NCI-H1092 (cell line): ENCODE measurements at places on chromosomes 2 and 18.
A peak's percentile ranks its signal among the peaks of the same experiment; 100 is the strongest.

- no peak for DNase-seq
These were observed 14.0 kb downstream of the PXDN start for GRCh38 chr2:1730015-1730927.

DNA sequence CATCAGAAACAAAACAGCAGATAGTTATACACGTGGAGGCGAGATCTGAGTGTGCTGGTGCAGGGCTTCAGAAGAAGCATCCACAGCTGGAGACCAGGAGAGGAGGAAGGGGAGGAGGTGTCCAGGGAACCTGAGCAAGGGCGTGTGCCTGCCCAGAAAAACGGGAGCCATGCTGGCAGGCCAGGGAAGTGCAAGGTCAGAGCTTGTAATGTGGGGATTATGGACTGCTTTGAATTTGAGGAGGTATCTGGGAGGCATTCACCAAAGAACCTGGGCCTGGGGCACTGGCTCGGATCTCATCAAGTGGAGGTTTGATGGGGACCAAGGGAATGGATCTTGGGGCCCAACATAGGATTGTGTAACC lies 12.6 kb downstream of the PSD4 start:
- no peak for DNase-seq

- no peak for DNase-seq
These were observed 131.7 kb upstream of the CDH20 start for GRCh38 chr18:61201511-61201910.

- no peak for DNase-seq
These were observed 79.2 kb upstream of the PAPOLG start for GRCh38 chr2:60676706-60677330.

DNA sequence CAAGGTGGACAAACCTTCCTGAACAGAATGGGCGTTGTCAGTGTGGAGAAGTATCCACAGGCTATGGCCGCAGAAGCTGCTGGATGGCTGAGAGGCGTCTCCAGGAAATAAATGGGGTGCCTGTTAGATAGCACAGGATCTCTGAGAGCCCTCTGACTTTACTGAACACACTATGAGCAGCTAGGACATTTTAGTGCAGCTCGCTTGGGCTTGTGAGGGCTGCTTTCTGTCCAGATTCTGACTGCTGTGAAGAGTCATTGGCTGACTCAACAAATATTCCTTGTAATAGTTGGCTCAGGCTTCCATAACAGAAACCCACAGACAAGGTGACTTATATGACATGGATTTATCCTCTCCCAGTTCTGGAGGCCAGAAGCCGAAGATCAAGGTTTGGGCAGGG lies 100.2 kb upstream of the SNTG2 start:
- no peak for DNase-seq

GRCh38 chr2:24334245-24334633 lies 26.1 kb downstream of the ITSN2 start:
- DNase-seq, result no peak

DNA sequence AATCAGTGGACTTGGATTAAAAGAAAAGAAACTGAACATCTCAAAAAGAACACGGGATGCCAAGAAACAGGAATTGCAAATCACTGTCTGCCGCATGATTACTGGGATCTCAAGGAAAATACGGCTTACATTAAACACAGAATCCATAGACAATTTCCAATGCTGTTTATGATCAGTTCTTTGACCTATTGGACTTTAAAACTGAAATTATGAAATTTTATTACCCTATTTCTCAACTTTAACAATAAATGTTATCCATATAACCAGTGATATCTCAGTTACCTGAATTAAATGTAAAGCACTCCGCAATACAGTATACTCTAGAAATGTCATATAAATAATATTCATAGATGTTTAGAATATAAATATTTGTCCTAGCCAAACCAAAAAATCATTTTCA lies 1556.9 kb upstream of the NXPH2 start:
- no peak for DNase-seq

- no peak for DNase-seq
These were observed 7.0 kb downstream of the SLC35F6 start for GRCh38 chr2:26770986-26771586.

- DNase-seq, result no peak
These were observed 2.8 kb upstream of the RMP24 start for GRCh38 chr18:35969676-35970075.

- DNase-seq, result no peak
These were observed 722.3 kb downstream of the RNF144A start for GRCh38 chr2:7639476-7639875.

- no peak for DNase-seq
These were observed 187.4 kb downstream of the ALK start for GRCh38 chr2:29733965-29734364.

DNA sequence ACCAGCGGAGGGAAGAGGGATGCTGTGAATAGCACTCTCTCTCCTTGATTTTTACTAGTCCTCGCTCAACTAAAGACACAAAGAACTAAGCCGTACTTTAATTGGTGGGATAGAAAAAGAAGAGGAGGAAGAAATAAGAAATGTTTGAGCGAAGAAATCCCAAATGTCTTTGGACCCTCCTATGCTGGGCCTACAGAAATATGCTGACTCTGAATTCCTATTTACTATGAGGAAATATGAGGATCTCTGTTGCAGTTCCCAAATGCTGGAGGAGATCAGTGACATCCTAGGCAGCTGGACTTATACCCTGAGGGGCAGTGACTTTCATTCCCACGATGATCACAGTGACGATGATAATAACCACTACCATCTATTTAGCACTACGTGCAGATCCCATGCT lies 16.6 kb upstream of the PIEZO2 start:
- no peak for DNase-seq

DNA sequence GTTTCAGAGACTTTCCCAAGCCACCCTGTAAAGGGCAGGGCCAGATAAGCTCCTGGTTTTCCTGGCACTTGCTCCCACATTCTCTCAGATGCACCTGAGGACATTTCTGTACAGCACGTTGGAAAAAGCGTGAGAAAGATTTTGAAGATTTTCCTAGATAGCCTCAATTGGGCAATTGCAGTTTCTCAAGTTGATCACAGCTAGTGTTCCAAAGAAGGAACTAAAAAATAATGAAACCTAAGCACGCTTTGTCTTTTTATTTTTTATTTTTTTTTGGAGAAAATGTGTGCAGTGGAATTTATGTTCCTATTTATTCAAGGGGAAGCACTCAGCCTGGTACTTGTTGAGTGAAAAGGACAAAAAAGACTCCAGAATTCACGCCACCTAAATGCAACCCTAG lies 429.1 kb downstream of the RNF144A start:
- no peak for DNase-seq

DNA sequence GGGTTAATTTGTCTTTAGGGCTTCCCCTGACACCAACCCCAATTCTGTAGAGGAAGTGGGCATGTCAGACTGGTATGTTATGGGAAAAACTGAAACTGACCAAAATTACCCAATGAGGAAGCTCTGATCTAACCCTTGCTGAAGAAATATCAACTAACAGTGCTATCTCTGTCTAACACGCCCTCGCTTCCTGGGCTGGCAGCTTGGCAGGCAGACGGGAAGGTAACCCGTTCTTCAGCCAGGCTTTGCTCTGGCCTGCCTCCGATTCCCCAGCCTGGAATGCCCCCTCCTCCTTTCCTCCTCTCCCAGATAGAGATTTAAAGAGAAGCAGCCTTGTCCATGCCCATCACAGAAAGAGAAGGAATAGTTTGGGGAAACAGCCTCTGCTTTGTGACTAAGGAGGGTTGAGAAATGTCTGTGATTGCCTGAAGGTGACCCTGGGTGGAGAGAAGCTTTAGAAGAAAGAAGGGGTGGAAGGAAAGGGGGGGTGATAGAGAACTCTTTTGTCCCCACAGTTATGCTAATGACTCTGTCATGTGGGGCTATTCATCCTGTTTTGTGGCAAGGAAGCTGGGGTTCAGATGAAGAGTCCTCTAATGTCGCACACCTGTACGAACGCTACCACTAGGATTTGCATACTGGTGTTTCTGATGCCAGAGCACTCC lies 15.4 kb downstream of the HK2 start:
- DNase-seq, result no peak

GRCh38 chr18:24754583-24755253 lies 294.3 kb downstream of the HRH4 start:
- DNase-seq, result no peak

- peak; percentile 39 for DNase-seq
These were observed 118.7 kb downstream of the NUP35 start for GRCh38 chr2:183242937-183243336.

- no peak for DNase-seq
These were observed 54.5 kb upstream of the DAPL1 start for GRCh38 chr2:158740621-158741020.

DNA sequence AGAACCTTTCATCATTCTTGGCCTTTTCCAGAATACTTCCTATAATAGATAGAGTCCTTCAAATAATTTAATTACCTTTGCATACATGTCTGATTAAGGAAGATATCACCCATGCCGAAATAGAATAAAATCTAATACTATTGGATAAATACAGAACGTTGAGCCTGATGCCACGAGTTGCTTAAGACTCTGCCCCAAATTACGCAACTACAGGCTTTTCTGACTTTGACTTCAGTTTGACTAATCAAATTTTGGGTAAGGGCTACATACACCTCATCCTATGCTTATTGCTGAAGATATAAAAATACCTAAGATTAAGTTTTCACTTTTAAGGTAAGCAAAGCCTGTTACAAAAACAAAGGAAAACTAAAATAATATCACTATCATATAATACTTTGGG lies 1065.1 kb upstream of the NRXN1 start:
- DNase-seq, result no peak

DNA sequence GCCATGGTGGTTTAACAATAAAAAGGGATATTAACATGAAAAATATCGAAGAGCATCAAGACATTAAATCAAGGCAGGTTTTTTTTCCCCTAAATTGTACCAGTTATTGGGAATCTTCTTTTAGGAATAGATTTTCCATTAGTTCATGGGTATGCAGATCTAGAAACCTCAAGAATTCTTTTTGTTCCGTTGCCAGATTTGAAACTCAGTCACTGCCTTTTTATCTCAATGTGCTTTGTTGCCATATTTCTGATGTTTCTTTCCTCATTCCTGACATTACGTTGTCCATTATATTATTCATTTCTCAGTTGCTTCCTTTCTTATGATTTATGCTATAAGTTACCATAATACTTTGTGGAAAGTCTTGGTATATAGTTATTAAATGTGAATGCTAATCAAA lies 162.2 kb downstream of the CD226 start:
- DNase-seq, result no peak

- DNase-seq, result no peak
These were observed 28.6 kb downstream of the RBMS1 start for GRCh38 chr2:160465002-160465401.

GRCh38 chr2:195447323-195447975 lies 209.6 kb upstream of the SLC39A10 start:
- no peak for DNase-seq

- DNase-seq, result no peak
These were observed 180.6 kb downstream of the MREG start for GRCh38 chr2:215832791-215833190.

DNA sequence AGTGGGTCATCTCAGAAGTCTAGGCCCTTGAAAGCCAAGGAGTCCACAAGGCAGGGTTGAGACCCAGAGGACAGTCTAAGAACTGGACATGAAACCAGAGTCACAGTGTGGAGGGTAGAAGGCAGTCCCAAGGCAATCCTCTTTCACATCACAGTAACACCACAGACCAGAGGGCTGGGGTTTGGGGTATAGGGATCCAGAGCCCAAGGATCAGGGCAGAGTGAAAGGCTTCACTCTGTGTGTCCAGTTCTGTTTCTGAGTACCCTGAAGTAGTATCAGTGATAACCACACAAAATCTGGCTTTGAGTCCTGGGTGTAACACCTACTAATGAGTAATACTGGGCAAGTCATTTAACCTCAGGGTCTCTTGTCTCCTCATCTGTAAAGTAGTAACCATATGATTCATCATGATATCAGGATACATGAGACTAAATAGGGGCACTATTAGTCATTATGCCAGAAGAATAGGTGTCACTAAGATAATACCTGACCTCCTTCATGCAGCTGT lies 91.0 kb downstream of the ICA1L start:
- no peak for DNase-seq

DNA sequence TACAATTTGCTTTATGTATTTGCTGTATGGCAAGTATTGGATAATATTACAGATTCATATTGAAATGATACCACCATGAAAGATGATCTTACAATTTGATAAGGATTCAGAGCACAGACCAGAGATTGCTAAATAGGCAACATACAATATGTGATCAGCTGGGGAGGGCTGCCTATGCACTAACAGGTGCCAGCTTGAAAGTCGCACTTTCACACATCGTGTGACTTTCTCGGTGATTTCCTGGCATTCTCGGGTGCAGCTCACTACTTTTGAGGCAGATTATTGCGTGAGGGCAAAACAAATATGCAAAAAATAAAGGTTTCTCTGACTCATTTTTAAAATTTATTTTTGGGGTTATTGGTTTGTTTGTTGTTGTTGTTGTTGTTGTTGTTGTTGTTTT lies 36.0 kb downstream of the RBMS1 start:
- no peak for DNase-seq

DNA sequence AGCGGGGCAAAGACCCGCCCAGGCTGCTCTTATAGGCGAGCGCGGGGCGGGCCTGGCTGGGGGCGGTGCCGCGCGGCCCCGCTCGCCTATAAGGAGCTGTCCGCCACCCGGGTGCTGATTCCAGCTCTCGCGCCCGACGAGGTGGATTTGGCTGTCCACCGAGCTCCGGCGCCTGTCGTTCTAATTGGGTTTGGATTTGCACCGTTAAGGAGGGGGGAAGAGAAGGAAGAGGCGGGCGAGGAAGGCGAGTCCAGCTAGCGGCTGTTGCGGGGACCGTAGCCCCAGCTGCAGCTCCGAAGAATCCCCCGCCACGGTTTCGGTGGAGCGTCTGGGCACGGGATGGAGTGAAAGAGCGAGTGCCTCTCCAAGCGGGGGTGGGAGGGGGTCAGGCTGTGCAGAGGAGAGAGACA lies at the start of gene CNTNAP5:
Gene CNTNAP5, plus strand, starts transcription at position 117 of the 410 bp plus-strand sequence. CDS start 364 bp downstream, outside the sequence.
- DNase-seq, result peak; percentile 60

- DNase-seq, result no peak
These were observed 169.4 kb upstream of the CAVIN2 start for GRCh38 chr2:192016265-192016664.

DNA sequence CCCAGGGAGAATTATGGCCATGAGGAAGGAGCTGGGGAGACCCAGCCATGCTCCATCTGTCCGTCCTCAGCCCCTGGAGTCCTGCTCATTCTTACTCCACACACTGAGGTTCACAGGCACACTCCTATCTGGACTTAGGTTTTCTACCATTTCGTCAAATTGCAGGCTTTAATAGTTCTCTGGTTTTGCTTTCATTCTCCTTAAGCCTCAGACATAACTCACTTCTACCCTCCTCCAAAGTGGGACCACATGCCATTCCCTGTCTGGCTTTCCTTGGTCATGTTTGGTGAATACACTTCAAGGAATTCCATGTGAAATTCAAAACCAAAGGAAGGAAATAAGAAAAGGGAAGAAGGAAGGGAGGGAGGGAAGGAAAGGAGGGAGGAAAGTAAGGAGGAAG lies 115.7 kb downstream of the CMPK2 start:
- DNase-seq, result no peak
